ENCODE measurements at places on chromosomes 3 and 15.

DNA sequence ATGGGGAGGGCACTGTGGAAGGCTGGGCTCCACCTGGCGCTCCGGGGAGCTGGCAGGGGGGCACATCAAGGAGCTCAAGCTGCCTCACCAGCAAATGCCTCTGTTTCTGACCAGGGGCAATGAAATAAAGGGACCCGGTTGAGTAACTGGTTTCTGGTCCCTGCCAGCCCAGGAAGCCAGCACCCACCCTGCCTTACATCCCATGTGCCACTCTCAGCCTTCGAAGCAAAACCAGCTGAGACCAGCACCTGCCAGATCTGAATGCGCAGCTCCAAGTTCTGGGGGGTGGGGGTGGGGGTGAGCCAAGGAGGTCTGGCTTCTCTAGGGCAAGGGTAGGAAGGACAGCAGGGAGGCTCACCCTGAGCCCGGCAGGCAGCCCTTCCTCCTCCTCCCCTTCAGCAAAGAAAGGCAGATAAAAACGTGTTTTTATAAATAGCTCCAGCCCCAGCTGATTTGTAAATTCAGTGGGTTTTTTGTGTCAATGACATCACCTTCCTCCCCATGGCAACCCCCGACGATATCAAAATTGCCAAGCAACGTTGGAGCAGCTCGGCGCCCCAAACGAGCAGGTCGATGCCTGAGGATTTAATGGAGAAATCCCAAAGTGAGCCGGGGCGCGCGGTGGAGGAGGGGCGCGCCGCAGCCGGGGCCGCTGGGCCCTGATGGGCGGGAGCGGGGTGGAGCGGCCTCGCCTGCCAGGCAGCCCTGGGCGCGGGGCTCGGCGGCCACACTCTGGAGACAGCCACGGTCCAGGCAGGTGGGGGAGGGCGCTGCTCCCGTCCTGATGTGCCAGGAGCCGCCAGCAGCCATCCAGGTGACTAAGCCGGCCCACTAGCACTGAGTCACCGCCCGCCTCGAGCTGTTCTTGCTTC, at the start of gene PAK6:
TSS of gene PAK6 (plus strand) at position 532 of the 872 bp plus-strand sequence. CDS start 25,723 bp downstream, outside the sequence.
- peak; percentile 74 for DNase-seq

DNA sequence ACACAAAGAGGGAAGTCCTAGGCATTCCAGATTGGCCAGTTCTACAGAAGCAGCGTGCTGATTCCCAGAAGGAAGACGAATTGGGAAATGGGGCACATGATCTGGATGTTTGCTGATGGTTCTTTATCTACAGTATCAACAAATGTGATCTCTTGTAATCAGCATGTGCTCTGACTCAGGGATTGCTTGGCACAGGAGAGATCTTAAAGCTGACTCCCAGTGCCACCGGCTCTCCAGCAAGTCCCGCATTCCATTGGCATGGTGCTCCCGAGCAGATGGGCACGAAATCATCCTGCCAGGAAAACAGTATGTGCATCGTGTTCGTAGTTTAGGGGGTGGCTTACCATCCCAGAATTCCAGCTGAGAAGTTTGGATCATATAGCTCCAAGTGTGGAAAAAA, 259.9 kb upstream of the NR2F2 start:
- no peak for DNase-seq

DNA sequence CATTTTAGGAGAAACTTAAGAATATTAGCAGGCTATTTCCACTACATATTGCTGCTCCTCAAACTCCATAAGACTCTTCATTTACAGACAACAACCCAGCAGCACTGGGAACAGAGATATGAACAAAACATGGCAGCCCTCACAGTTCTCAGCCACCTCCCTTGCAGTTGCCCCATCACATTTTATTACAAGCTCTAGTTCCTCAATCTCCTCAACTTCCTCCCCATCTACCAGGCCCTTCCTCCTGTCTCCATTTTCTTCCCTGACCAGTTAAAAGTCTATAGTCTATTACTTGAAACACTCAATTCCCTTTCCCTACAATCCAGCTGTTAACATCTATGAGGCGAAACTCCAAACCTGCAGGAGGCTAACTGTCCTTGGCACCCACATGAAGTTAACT, 412.5 kb downstream of the TBC1D5 start:
- no peak for DNase-seq

DNA sequence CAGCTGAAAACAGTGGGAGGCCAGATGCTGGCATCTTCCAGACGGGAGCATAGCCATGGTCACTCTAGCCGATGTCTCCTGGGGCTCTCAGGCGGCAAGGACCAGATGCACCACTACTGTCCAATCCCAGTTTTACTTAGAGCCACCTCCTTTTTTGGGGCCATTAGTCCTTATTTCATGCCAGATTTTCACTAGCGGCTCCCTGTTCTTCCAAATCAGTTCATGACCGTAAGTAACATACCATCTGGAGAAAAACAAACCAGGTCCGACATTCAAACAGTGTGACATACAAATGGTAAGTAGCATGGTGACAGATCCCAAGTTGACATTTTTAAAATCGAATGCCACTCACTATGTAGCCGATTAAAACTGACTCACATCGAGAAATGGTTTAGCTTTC, 4.1 kb upstream of the MAP6D1 start:
- DNase-seq: no peak

DNA sequence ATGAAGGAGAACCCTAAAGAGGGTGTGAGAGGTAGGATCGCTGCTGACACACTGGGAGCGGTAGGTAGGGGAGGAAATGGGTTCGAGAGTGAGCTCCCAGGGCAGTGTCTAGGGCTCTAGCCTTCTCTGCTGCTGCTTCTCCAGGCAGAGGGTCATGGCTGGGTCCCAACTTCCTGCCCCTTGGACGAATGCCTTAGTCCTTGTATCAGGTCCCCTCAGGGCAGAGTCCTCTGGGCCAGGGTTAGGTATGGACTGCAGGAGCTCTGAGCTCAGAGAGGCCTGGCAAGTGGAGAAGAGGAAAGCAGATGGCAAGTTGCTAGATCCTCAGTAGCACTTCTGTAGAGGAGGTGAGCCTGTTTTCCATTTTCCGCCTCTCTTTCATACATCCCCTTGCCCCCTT, 2.9 kb downstream of the CORO2B start:
- no peak for DNase-seq

All from activated effector memory CD4-positive, alpha-beta T cell treated with anti-CD3 and anti-CD28 coated beads, Interleukin-2, amount 50 U/mL, for 16 hours (primary cell).